ENCODE measurements at places on chromosomes 7 and 10.

DNA sequence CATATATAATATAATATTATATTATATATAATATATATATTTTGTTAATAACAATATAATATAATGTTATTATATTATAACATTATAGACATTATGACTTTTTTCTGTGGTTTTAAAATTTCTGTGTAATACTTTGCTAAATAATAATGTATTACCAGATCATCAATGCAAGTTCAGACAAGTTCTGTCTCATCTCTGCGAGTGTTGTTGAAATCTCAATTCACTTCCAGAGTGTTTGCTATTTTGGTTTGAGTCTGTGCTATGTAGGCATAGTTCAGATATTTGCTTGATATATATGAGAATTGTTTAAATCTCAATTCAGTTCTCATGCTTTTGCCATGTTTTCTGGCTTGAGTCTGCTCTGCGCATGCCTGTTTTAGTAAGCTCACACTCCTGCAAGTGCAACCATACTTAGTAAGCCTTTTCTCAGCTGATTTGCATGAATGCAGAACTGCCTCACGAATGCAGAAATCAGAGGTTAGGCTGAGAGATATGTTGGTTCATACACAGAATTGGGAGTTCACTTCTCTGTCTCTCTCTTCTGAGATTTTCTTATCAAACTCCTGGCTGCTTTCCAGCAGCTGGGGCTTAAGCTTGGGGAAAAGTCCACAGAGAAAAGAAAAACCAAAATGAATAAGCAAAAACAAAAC lies 830.2 kb upstream of the SORCS1 start:
- no peaks in the 10 kb centered on the region for H3K4me1 ChIP-seq
- no peak overlapping the region for H3K27ac ChIP-seq
- no peak for DNase-seq
- H3K4me3 ChIP-seq: no peak overlapping the region

- H3K4me1 ChIP-seq: no peaks in the 10 kb centered on the region
- no peak for DNase-seq
- no peak overlapping the region for H3K4me3 ChIP-seq
- no peaks in the 10 kb centered on the region for H3K27me3 ChIP-seq
- no peak overlapping the region for H3K27ac ChIP-seq
- H3K36me3 ChIP-seq: no peaks in the 10 kb centered on the region
These were observed 68.4 kb upstream of the NRBF2 start for GRCh38 chr10:63064706-63065105.

DNA sequence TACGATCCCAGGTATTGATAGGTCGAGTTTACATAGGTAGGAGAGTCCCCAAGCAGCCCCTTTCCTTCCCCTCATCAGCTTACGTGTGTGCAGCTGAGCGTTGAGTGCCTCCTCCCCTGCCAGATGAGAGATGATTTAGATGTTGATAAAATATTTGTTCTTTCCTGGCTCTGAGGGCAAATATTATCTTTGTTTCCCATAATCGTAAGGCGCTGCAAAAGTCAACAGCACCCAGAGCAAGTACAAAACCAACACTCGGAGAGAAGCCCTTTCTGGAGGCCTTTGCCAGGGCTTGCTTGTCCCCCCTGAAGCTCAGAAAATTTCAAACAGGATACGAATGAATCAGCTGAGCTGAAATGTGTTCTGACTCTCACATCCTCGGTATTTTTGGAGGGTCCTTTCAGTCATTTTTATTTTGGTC lies 683.2 kb downstream of the LRMDA start:
- H3K4me3 ChIP-seq: no peak overlapping the region
- no peak overlapping the region for H3K27ac ChIP-seq
- H3K4me1 ChIP-seq: no peaks in the 10 kb centered on the region
- DNase-seq: no peak
- no peaks in the 10 kb centered on the region for H3K36me3 ChIP-seq
- no peaks in the 10 kb centered on the region for H3K27me3 ChIP-seq

- no peaks in the 10 kb centered on the region for H3K36me3 ChIP-seq
- H3K27ac ChIP-seq: no peak overlapping the region
- H3K4me3 ChIP-seq: no peak overlapping the region
- no peak for DNase-seq
- no peaks in the 10 kb centered on the region for H3K4me1 ChIP-seq
These were observed 50.0 kb downstream of the MAGI2 start for GRCh38 chr7:79403451-79403850.
